ENCODE measurements at places on chromosomes 1 and 21. TPM values are rescaled to one million over a fixed set of nuclear protein-coding genes. Genes with fewer than 3 reads are reported as not detected.

DNA sequence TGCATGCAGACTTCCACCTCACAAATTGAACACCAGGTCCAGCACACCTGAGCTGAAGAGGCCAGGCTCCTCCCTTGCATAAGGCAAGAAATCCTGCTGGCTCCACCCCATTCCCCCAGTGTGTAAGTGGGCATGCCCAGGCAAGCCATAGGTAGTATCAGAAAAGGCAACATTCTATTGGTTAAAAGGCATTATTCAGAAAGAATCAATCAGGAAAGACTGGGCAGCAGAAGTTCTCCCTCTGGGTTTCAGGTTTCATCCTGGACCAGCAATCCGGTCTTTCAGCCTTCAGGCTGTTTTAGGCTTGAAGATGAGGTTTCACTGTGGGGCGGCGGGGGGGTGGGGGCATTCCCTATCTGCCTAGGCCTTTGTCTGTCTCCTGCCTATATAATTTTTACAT, 42.0 kb upstream of the LHX8 start:
- no peak for ATAC-seq

GRCh38 chr1:10874351-10874750, 77.9 kb upstream of the CASZ1 start:
- ATAC-seq = no peak

DNA sequence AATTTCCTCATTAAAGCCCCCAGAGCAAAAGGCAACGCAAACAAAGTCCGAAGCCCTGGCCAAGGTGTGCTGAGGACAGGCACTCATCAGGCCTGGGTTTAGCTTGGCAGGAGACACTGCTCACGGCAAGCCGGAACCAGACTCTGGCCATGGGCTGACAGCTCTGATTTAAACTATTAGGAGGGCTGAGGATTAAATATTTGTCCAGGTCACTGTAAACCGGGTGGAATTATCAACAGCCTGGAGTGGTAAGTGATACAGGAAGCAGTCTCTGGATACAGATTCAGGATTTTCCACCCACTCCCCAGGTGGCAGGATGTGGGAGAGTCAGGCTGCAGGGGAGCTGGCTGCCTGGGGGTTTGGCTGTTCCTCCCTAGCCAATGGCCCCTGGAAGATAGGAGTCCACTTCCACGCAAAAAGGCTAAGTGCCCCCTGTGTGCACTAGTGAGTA, 42.4 kb downstream of the SLC66A1 start:
- ATAC-seq = no peak

DNA sequence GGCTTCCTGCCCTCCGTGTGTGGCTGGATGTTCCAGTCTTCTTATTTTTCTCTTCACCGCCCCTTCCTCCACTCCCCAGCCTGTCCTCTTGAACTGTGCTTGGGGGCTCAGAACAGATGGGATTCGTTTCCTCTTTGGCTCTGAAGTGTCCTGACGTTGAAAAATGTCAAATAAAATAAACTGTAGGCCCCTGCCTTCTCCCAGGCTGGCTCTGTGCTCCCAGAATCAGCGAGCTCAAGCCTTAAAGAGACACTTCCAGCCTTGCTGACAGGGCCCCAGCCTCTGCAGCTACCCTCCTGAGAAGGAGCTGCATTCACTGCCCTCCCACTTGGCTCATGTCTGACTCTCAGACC, 104.2 kb upstream of the IPO9 start:
- no peak for ATAC-seq

DNA sequence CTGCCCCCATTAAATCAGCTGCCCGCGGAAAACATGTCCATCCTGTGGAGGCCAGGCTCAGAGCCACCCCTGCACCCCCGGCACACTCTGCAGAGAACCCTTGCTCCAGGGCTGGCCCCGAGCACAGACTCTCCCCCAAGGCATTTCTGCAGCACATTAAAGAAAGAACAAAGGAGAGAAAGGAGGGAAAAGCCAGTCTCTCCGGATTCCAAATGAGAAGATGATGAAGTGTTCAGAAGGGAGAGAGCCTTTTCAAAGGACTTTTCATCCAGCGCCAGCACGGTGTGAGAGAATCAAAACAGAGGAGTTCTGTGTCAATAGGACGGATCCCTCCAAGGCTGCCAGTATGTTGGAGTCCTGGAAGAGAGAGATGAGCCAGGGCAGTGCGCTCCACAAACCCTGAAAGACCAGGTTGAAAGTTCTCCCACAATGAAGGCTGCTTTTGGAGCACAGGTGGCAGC, 498.3 kb downstream of the NPHP4 start:
- no peak for ATAC-seq

DNA sequence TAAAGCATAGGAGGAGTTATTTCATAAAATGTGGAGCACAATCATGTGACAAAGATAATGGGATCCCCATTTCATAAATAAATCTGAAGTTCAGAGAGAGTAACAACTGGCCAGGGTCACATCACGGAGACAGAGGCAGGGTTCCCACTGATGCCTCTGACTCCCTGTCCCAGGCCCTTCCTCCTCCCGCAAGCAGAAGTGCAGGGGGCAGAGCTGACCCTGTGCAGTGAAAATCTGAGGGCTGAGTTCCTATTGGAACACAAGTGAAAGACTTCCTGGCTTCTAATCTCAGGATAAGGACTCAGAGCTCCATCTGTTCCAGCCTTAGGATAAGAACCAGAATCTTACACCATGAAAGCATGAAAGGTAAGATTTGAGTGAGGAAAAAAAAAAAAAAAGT, 22.0 kb downstream of the SELL start:
- ATAC-seq = no peak

DNA sequence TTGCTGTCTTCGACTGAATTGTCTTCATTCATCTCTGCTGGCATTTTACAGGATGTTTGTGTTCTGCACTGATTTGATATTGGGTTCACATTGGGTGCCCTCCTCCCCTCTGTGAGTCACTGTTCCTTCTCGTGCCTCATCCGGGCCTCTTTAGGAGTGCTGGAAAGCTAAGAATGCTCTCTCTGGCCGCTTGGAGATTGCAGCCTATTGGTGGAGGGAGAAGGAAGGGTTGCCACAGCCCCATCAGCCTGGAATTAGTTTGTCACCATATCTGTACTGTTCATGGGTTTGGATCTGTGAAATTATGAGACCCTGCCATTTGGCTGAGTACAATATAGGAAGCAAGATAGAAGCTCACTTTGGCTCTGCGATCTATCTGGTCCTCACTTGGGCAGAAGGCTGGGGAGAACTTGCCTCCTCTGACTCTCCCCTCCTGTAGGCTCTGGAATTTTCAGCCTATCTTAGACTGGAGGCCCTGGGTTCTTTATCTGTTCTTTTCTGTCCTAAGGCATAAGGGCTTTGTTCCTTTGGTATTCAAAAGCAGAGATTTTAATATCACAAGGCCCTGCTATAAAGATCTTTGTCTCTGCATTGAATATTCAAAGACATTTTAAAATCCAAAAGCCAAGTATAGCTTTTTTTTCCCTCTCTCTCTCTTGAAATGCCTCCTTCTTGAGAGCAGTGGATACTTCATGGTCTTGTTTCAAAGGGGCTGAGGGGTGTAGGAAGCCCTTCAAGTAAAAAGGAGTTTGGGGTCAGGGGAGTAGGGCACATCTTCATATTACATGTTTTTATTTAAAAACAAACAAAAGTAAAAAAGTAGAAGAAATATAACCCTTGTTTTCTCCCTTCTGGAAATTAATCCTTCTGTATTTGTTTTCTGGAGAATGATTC, 347.9 kb downstream of the ZP4 start:
- ATAC-seq = peak; percentile 85

DNA sequence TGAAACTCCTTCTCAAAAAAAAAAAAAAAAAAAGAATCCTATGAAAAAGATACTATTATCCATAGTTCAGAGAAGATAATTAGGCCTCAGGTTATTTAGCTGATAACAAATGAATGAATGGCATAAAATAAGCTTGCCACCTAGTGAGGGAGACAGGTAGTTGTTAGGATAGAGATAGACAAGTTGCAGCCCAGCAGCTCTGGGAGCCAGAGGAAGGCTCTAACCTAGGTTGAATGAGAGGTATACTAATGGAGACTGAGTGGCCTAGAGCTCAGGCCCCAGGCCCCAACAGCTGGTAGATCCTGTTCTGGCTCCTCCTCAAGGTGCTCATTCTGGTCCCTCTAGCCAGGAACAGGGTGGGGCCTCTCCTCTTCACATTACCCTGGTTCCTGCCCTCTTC, 20.6 kb upstream of the RSPO1 start:
- no peak for ATAC-seq

The SLC5A9 gene
- 0.20 TPM for total RNA-seq

The PLA2G2D gene
- 1.0 TPM for total RNA-seq

The GGPS1 gene
- 49.4 TPM for total RNA-seq

The BATF3 gene
- total RNA-seq = 3.3 TPM
